ENCODE measurements at places on chromosomes 11 and 22.
A peak's percentile ranks its signal among the peaks of the same experiment; 100 is the strongest.

DNA sequence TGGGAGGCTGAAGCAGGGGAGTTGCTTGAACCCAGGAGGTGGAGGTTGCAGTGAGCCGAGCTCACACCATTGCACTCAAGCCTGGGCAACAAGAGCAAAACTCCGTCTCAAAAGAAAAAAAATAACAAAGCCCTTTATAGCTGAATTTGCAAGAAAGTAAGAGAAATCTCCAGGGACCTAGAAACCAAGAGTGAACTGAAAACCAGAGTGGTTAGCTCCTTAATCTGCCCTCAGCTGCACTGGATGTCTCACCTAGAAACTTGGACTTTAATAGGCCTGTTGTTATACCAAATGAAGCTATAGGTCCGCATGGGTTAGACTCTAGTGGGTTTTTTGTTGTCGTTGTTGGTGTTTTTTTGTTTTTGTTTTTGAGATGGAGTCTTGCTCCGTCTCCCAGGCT lies 4.1 kb downstream of the NEU3 start:
- DNase-seq: no peak

GRCh38 chr11:75078233-75078632 lies 18.4 kb downstream of the OR2AT4 start:
- DNase-seq: peak; percentile 68

DNA sequence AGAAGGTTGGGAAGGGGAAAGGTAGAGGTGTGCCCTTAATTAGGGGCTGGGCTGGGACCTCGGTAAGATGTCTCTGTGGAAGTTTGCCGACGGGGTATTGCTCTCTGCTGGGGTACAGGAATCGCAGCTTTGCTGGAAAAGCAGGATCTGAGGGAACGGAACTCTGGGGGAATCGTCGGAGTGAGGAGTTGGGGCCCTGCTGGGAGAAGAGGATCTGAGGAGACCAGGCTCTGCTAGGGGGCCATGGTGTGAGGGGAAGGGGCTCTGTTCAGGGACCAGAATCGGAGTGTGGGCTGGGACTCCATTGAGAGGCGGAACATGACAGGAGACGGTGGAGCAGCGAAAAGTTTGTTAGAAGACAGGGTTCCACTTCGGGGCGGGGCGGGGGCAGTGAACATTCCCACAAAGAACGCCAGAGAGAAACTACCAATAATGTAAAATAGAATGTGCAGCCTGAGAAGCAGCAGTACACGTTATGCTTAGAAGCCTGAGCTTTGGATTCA lies 456 bp downstream of the AAMDC start:
- peak; percentile 31 for DNase-seq

DNA sequence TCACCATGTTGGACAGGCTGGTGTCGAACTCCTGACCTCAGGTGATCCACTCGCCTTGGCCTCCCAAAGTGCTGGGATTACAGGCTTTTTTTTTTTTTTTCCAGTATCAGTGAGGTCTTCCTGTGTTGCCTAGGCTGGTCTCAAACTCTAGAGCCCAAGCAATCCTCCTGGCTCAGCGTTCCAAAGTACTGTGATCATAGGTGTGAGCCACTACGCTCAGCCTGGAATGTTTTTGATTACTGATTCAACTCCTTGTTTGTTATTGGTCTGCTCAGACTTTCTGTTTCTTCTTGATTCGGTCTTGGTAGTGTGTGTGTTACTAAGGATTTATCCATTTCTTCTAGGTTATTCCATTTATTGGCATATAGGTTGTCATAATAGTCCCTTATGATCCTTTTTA lies 31.3 kb downstream of the NAGA start:
- no peak for DNase-seq

DNA sequence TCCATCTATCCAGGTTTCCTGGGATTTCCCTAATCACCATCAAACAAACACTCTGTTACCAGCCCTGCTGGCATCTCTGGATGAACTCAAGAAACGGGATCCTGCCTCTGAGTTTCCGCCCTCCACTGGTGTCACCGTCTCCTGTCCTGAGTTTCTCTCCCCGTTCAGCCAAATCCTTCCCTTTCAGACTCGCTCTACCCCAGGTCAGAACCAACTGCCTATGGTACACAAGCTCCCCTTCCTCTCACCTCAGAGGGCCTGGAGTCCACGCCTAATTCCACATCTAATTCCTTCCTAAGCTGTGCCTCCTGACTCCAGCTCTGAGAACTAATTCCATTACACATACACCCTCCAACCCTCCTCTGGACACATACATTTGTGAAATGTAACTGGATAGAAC lies 96.1 kb downstream of the SHANK2 start:
- no peak for DNase-seq

DNA sequence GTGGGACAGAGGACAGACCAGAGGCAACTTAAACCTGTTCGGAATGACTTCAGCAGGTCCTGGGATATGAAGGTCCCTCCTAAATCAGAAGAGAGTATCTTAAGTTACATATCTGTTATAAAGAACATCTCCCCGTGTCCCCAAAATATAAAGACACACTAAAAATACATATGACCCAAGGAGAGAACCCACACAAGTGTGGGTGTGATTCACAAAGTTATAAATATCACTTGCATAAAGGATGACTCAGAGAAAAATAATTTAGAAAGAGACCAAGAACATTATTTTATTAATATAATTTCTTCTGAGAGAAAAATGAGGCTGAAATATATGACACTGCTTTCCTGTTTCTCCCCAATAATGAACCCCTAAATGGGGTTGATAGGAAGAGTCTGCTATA lies 14.2 kb downstream of the OR5B21 start:
- peak; percentile 47 for DNase-seq

- DNase-seq: no peak
Observed at GRCh38 chr11:65380460-65381119, 1.9 kb downstream of the SLC25A45 start.

DNA sequence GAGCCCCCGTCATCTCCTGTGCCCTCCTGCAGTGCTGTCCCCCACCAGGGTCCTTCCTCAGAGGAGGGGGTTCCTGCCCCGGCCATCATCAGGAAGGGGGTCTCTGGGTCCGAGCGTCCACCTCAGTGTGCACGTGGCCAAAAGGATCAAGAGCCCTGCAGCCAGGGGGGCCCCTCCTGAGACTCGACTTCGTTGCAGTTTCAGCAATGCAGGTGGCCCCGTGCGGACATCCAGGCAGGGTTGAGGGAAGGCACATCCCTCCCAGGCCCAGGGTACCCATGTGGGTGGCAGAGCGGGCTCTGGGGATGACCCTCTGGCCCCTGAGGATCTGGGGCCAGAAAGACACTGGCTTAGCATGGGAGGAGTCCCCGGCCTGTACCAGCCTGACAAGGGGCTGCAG lies 41.3 kb downstream of the LRP5 start:
- DNase-seq: no peak

DNA sequence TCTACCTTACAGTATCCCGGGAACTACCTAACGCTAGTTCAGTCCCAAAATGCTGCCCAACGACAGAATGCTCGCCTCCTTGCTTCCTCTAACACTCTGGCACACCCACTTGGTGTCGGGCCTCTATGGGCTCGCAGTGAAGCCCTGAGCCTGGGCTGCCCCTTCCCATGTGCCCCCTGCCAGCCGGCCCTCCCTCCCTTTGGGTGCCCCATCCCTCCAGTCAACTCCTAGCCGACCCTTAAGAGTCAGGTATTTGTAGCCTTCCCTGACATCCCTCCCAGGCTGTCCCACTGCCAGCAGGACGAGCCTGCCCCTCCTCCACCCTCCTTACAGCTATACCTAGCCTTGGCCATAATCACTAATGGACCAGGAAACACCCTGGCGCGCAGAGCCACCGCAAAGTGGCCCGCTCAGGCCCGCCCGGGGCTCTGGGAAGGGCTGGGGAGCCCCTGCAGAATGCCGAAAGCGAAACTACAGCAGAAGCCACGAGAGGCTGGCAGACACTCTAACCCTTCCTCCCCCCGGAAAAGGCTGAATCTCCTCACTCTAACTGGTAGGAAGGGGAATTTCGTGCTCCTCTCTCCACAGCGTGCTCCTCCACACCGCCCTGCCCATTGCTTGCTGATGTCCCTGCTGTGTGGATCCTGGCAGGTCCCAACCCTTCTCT lies 8.2 kb downstream of the CBX7 start:
- DNase-seq: peak; percentile 17

GRCh38 chr11:82906236-82906635 lies 4.7 kb downstream of the DDIAS start:
- peak; percentile 64 for DNase-seq

- DNase-seq: no peak
Observed at GRCh38 chr11:122229481-122230384, 113.7 kb upstream of the BLID start.

DNA sequence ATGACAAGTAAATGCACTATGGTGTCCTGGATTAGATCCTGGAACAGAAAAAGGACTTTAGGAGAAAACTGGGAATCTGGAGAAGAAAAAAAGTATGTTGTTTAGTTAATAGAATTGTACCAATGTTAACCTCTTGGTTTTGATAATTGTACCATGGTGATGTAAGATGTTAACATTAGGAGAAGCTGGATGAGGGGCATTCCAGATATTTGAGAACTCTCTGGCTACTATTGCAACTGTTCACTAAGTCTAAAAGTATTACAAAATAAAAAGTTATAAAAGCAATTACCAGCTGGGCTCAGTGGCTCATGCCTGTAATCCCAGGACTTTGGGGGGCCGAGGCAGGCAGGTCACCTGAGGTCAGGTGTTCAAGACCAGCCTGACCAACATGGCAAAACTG lies 66.5 kb downstream of the EXT2 start:
- DNase-seq: no peak
